ENCODE measurements at places on chromosomes 2 and 18. TPM values are rescaled to one million over a fixed set of nuclear protein-coding genes. Genes with fewer than 3 reads are reported as not detected.

The POTEI gene
- not detected for total RNA-seq

The SERPINB3 gene
- not detected for total RNA-seq

The STAM2 gene
- total RNA-seq: 5.7 TPM

The PFN4 gene
- not detected for total RNA-seq

The SCTR gene
- total RNA-seq: not detected

Data from CD8-positive, alpha-beta T cell (primary cell).